CD8-positive, alpha-beta memory T cell (primary cell): ENCODE measurements at places on chromosomes 5 and 9.

DNA sequence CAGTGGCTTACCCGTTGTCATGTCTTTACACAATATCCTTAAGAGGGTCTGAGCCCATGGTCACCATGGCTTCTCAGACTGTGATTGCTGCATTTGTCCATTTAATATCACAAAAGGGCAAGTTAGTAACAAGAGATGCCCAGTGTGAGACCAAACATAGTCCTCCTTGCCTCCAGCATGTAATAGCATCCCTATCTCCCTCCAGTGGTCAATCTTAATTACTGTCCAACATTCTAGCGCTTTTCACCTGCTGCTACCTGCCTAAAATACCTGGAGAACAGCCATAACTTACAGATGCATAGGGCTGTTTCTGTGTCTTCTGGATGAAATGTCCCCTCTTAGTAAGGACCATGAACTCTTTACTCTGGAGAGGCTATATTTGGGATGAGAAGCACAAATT is 267.2 kb upstream of the DAB2 start:
- no peak for DNase-seq
- no peaks in the 10 kb centered on the region for H3K4me1 ChIP-seq
- H3K27ac ChIP-seq: no peak overlapping the region
- no peaks in the 10 kb centered on the region for H3K27me3 ChIP-seq

DNA sequence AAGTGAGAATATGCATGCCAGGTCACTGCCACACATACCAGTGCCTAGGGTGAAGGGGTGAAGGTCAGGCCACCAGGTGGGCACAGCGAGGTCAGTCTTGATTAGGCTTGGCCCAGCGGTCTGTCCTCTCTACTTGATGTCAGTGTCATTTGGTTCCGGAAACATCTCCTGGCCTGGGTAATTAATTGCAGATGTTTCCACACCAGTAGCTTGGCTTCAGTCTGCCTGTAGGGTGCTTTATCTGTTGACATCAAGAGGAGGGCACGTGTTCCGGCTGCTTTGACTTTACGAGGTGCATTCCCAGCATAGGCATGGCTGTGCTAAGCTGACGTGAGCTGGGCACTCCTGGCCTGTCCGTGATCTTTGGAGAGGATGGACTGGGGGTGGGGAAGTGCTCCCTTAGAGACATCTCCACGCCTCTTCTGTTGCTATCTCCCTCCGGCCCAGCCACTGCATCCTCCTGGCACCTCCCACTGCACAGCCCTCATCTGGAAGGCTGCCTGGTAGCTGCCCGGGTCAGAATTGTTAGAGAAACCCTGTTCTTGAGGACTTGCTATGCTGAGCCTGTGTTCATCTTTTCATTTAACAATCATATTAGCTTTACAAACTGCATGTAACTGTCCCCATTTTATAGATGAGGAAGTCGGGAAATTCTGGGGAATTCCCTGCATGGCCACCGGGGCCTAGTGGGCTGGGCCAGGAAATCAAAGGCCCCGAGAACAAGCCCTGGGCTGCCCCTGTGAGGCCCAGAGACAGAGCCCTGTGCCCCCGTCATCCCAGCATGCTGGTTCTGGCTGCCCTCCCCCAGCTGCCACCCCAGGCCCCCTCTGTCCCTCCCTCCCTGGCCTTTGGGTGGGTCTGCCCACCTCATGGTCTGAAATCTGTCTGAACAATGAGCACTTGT is 29.1 kb downstream of the JADE2 start:
- no peaks in the 10 kb centered on the region for H3K27me3 ChIP-seq
- no peak overlapping the region for H3K4me3 ChIP-seq
- peak overlapping the region; percentile 55 for H3K27ac ChIP-seq
- DNase-seq: no peak

DNA sequence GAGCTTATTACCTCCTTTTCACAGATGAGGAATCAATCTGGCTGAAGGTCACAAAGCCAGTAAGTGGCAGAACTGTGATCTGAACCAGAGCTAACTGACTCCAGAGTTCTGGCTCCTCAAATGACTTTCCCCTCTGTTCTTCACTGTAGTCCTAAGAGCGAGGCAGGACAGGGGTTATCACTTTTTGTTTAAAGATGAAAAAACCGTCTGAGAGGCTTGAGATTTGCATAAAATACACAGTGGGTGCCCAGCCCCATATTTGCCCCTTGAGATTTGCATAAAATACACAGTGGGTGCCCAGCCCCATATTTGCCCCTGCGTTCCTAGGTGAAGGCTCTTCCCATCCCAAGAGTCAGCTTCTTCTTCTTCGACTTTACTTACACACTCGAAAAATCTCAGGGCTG is 667 bp downstream of the FBXO10 start:
- H3K4me3 ChIP-seq: peak overlapping the region; percentile 50
- no peak for DNase-seq
- no peaks in the 10 kb centered on the region for H3K27me3 ChIP-seq
- H3K4me1 ChIP-seq: peaks cover 5% of the 10 kb centered on the region

- no peak for DNase-seq
- H3K4me3 ChIP-seq: no peak overlapping the region
- no peaks in the 10 kb centered on the region for H3K4me1 ChIP-seq
- H3K27me3 ChIP-seq: no peaks in the 10 kb centered on the region
- H3K36me3 ChIP-seq: no peaks in the 10 kb centered on the region
- H3K27ac ChIP-seq: no peak overlapping the region
Measured at GRCh38 chr5:36040651-36041536, 25.8 kb downstream of the UGT3A2 start.

DNA sequence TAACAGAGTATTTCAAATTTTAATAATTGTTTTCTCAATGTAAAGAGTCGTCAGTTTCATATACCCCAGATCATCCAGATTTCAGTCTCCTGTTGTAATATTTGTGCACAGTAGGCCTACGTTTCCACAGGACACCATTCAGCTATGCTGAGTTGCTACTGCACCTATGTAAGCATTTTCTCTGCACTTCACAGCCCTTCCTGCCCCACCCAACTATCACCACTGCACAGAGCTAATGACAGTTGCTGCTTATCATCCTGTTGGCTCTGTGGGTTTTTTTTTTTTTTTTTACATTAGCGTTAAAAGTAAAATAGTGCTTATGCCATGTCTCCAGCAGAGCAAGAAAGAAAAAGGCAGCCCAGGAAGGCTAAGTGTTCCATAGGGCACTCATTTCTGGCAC is 5.9 kb upstream of the PRKACG start:
- H3K27me3 ChIP-seq: no peaks in the 10 kb centered on the region
- H3K36me3 ChIP-seq: no peaks in the 10 kb centered on the region
- H3K27ac ChIP-seq: peak overlapping the region; percentile 51
- no peak overlapping the region for H3K4me3 ChIP-seq
- H3K4me1 ChIP-seq: peaks cover 22% of the 10 kb centered on the region

- no peak overlapping the region for H3K4me3 ChIP-seq
- H3K4me1 ChIP-seq: no peaks in the 10 kb centered on the region
- H3K36me3 ChIP-seq: no peaks in the 10 kb centered on the region
- no peak overlapping the region for H3K27ac ChIP-seq
- no peaks in the 10 kb centered on the region for H3K27me3 ChIP-seq
Measured at GRCh38 chr9:18849890-18850677, 182.9 kb downstream of the SAXO1 start.

- H3K27ac ChIP-seq: no peak overlapping the region
- no peak overlapping the region for H3K4me3 ChIP-seq
- DNase-seq: no peak
- no peaks in the 10 kb centered on the region for H3K27me3 ChIP-seq
- no peaks in the 10 kb centered on the region for H3K36me3 ChIP-seq
- no peaks in the 10 kb centered on the region for H3K4me1 ChIP-seq
Measured at GRCh38 chr5:123916345-123917121, 404.6 kb downstream of the CSNK1G3 start.

GRCh38 chr5:23012842-23013241 is 159.7 kb upstream of the CDH12 start:
- no peak for DNase-seq
- no peak overlapping the region for H3K4me3 ChIP-seq
- no peaks in the 10 kb centered on the region for H3K36me3 ChIP-seq
- H3K4me1 ChIP-seq: no peaks in the 10 kb centered on the region
- H3K27ac ChIP-seq: no peak overlapping the region

DNA sequence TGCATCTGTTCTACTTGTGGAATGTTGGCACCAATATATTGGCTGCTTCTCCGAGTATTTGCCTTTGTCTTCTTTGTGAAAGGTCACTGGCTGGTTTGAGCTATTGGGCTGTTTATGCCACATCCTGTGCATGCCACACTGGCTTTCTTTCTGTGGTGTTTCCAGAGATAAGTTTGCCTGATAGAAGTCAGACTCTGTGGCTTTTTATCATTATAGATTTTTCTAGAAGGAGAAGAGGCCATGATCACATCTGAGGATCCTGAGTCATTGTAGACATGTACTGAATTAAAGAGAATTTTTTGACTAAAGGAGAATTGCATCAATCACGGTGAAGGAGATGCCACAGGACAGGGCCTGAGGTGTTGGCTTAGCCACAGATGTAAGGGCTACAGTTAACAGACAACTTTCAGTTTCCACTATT is 26.5 kb upstream of the CDKN2B start:
- no peak overlapping the region for H3K27ac ChIP-seq
- no peaks in the 10 kb centered on the region for H3K36me3 ChIP-seq
- no peak overlapping the region for H3K4me3 ChIP-seq
- no peak for DNase-seq
- H3K27me3 ChIP-seq: no peaks in the 10 kb centered on the region
- no peaks in the 10 kb centered on the region for H3K4me1 ChIP-seq

DNA sequence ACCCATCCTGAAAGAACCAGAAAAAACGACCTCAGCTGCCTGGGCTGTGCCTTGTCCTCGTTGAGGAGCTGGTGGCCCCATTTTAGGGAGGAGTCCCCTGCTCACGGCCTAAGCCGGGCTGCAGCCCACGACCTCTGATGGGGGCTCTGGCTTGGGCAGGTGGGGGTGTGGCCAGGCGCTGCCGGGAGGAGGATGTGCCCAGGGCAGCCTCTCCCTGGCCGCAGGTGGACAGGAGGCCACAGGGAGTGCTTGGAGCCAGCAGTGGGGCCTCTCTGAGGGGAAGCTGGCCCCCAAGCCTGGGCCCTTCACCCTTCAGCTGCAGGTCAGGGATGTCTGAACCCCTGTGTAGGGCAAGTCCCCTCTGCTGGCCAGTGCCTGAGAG is 2.5 kb downstream of the DIPK1B start:
- H3K27me3 ChIP-seq: no peaks in the 10 kb centered on the region
- H3K4me1 ChIP-seq: no peaks in the 10 kb centered on the region
- H3K36me3 ChIP-seq: no peaks in the 10 kb centered on the region
- H3K27ac ChIP-seq: no peak overlapping the region
- H3K4me3 ChIP-seq: no peak overlapping the region

DNA sequence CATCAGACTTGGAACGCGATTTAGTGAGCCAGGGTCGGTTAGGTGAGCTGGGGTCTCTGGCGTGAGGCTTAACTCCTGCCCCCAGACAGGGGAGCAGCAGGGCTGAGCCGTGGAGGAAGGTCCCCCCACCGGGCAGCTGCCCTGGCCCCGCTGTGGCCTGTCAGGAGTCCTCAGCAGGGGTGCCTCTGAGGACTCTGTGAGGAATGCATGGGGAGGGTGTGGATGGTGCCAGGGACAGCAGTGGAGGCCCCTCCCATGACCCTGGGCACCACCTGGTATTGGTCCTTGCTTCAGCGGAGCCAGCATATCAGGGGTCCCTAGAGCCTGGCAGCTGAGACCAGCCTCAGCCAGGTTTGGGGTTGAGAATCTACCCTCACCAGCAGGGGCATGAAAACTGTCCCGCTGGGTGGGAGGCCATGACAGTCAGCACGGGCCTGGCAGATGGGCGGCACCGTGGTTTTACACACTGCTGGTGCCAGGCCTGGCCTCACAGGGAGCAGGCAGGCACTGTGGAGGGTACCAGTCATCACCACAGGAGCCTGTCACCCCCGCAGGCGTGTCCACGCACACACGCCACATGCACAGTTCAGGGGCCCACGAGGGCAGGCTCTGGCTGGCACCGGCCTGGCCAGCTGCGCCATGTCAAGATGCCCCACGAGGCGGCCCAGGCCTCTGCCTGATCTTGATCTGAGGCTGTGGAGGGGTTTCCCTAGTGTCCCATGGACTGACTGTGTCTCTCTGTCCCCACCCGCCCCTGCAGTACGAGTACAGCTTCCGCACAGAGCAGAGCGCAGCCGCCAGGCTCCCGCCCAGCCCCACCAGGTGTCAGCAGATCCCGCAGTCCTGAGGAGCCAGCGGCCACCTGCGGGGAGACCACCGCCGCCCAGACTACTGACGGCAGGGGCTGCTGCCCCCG is 111.1 kb upstream of the LMX1B start:
- H3K4me1 ChIP-seq: peaks cover 9% of the 10 kb centered on the region
- DNase-seq: peak; percentile 41
- no peak overlapping the region for H3K27ac ChIP-seq
- H3K36me3 ChIP-seq: no peaks in the 10 kb centered on the region

DNA sequence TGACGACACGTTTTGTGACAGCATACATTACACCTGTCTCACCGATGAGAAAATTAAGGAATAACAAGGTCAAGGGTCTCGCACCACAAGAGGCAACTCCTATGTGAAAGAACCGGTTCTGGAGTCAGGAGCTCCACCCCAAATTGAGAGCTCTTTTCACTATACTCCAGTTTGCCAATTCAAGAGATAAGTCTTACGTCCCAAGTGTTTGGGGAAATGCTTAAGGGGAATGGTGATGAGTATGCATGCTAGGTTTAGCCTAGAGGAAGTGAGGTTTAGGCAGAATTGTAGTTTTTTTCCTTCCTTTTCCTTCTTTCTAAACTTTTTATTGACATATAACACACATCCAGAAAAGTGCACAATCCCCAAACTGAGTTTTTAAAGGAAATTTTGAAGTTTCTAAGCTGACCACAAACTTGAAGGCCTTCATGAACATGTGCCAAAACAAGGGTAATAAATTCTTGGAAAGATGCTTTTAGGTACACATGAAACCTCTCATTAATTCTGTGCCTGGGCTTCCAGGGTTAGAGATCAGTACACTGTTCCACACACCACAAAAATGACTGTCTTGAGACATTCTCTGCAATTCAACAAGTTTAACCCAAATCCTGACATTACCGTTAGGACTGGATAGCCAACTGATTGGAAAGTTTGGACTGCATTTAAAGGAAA is 127.6 kb upstream of the SLC1A3 start:
- no peak overlapping the region for H3K27ac ChIP-seq
- no peak for DNase-seq
- H3K4me3 ChIP-seq: no peak overlapping the region
- H3K36me3 ChIP-seq: no peaks in the 10 kb centered on the region
- H3K4me1 ChIP-seq: no peaks in the 10 kb centered on the region

DNA sequence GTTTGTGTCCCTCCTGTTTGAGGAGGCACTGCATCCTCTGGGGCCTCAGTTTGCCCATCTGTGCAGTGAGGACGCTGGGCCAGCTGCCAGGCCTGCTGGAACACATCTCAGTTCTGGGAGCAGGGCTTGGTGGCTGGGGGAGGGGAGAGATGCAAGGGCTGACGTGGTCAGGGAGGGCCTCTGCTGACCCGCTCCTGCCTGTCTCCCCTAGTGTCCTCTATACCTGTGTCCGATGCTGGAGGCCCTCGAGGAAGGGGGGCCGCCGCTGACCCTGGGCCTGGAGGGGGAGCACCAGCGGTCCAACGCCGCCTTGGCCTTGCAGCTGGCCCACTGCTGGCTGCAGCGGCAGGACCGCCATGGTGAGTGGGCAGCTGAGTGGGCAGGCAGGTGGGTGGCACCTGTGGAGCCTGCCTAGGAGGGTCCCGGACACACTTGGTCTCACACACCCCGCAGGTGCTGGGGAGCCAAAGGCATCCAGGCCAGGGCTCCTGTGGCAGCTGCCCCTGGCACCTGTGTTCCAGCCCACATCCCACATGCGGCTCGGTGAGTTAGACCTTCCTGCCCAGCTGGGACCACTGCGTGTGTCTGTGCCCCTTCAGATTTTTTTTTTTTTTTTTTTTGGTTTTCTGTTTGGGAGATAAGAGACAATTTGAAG is 5.8 kb downstream of the FPGS start:
- no peaks in the 10 kb centered on the region for H3K27me3 ChIP-seq
- peaks cover 26% of the 10 kb centered on the region for H3K36me3 ChIP-seq
- no peak overlapping the region for H3K4me3 ChIP-seq
